ENCODE measurements at places on chromosomes 7 and 10. TPM values are rescaled to one million over a fixed set of nuclear protein-coding genes. Genes with fewer than 3 reads are reported as not detected.

GRCh38 chr10:32893434-32893833, 64.6 kb downstream of the ITGB1 start:
- peak; percentile 20 for DNase-seq

The ENTPD1 gene
- 0.30 TPM for total RNA-seq

The OPALIN gene
- total RNA-seq, result not detected

GRCh38 chr7:150784954-150785353, 15.2 kb downstream of the TMEM176B start:
- no peak for DNase-seq

The SLIT1 gene
- total RNA-seq, result 0.04 TPM

The IQUB gene
- total RNA-seq, result 0.05 TPM

DNA sequence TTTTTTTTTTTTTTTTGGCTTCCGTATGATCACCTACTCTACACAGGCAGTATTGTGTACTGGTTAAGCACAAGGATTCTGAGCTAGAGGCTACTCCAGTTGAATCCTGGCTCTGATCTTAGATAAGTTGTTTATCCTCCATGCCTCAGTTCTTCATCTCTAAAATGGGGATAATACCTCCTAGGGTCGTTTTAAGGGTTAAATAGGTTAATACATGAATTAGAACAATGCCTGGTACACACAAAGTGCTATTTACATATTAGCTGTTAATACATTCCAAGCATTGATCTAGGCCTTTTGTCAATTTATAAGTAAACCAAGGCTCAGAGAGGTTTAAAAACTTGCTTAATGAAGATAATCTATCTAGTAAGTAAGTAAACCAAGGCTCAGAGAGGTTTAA, 59.0 kb downstream of the ST7 start:
- DNase-seq, result no peak

GRCh38 chr10:49645417-49645816, 31.6 kb downstream of the CHAT start:
- no peak for DNase-seq

DNA sequence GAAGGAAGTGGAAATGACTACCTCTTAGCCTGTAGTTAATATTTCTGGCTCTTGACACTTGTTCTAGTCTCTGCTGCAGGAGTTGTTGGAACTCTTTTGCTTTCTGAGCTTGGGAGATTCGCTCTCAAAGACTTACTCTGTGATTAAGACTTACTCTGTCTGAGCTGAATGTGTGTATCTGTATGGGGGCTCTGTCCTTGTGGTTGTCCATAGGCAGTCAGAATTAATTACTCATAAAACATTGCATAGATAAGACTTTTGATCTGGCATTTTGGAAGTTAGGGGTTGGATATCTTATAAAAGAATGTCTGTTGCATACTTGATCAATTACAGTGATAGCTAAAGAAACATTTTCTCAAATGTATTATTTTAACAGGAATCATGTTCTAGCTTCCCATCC, 199.2 kb upstream of the KIAA1217 start:
- no peak for DNase-seq

DNA sequence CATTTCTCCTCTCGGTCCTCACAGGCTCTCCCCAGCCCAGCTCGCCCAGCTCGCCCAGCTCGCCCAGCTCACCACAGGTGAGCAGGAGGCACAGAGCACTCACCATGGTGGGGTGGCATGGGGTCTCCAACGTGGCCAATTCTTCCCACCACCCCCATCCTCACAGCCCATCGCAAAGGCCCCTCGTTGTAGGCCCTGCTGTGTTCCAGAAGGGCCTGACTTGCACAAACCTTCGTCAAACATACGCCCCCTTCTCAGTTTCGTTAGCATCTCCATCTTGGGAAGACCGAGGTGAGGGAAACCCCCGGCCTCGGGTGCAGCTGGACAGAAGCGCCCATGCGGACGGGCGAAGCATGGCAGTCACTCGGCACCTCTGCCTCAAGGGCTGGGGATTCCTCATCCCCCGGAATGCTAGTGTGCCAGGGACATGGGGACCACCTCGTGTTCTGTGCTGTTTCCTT, 304.6 kb downstream of the TNS3 start:
- no peak for DNase-seq

DNA sequence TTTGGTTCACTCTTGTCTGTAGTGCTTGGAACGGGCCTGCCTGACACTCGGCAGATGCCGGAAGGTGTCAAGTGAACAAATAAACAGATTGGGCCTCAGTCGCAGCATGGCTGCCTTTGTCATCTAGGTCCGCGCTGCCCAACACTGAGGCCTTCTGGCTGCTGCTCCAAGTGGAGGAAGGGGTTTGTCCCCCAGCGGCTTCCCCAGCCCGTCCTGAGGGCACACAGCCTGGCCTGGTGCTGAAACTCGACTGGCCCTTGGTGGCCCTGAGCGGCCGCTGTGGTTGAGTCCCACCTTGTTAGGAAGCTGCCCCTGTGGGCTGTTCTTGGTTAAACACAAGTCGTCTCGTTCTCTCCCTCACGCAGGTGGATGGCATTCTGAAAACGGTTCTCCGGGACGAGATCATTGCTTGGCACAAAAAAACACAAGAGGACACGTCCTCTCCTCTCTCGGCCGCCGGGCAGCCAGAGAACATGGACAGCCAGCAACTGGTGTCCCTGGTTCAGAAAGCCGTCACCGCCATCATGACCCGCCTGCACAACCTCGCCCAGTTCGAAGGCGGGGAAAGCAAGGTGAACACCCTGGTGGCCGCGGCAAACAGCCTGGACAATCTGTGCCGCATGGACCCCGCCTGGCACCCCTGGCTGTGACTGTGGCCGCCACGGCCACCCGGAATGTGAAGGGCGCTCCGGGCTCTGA, 132.1 kb downstream of the SMURF1 start:
- no peak for DNase-seq

DNA sequence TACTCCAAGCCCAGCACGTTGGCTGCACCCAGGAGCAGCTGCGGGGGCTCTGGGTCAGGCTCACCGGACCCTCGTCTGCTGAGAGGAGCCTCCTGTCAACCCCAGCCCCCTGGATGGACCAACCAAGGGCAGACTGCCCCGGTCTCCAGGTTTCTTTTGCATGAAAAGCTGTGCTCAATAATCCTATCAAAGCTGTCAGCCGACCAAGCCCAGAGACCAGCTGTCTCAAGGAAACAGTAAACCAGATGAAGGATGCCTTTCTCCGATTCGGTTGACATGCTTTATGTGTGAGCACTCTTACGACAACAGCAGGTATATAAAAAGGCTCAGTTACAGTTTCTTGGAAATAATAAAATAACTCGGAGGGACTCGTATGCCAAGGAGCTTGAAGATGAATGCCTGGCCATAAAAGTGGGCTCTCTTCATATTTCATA, 71.6 kb upstream of the BAIAP2L1 start:
- DNase-seq, result peak; percentile 28

DNA sequence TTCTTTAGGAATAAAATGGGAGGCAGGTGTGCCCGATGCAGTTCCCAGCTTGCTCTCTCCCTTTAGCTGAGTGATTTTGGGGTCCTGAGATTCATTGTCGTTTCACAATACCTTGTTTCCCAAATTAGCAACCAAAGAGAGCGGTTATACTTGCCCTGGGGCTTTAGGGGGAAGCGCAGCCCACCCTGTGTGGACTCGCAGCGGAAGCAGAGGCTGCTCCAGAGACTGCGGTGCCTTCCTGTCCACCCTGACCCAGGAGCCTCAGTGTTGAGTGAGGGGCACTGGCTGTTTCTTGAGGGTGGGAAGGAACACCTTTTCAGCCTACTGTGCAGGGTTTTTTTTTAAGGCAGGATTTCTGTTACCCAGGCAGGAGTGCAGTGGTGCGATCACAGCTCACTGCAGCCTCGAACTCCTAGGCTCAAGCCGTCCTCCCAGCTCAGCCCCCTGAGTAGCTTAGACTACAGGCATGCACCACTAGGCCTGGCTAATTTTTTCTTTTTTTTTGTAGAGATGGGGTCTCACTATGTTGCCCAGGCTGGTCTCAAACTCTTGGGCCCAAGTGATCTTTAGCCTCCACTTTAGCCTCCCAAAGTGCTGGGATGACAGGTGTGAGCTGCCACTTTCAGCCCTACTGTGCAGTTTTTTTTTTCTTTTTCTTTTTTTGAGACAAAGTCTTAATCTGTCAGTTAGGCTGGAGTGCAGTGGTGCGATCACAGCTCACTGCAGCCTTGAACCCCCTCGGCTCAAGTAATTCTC, 67.0 kb downstream of the DNAJB6 start:
- DNase-seq, result no peak

The VSTM2A gene
- not detected for total RNA-seq

DNA sequence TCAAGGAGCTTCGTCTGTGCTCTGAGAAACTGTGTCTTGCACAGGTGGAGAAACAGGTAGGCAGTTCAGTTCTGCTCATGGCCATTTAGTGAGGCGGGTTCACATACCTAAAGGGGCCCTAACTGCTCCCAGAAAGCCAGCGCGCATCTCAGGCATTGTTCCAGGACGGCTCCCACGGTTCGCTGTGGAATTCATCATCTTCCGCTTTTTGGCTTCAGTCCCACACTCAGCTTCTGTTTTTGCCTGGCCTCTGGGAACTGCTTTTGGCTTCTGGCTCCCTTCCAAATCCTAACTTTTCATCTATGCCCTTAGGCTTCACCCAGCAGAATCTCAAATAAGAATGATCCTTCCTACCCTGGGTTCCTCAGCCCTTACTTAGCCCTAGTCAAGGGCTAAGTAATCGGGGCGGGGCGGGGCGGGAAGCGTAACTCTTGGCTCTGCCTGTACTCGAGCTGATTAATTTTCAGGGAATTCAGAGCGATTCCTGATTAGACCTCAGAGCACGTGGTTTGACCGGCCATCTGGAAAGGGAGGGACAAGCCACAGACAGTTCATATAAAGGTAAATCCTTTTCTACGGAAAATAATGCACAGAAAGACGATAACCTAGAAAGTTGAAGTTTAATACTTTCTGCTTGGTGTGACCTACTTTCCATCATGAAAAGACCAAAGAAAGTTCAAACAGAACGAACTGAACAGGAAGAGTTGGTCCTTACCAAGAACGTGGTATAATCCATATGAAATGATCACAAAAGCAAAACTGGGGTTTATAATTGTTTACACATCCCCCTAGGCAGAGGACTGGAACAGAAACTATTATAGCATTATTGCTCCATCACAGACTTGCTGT, 105.7 kb downstream of the ST8SIA6 start:
- peak; percentile 78 for DNase-seq

DNA sequence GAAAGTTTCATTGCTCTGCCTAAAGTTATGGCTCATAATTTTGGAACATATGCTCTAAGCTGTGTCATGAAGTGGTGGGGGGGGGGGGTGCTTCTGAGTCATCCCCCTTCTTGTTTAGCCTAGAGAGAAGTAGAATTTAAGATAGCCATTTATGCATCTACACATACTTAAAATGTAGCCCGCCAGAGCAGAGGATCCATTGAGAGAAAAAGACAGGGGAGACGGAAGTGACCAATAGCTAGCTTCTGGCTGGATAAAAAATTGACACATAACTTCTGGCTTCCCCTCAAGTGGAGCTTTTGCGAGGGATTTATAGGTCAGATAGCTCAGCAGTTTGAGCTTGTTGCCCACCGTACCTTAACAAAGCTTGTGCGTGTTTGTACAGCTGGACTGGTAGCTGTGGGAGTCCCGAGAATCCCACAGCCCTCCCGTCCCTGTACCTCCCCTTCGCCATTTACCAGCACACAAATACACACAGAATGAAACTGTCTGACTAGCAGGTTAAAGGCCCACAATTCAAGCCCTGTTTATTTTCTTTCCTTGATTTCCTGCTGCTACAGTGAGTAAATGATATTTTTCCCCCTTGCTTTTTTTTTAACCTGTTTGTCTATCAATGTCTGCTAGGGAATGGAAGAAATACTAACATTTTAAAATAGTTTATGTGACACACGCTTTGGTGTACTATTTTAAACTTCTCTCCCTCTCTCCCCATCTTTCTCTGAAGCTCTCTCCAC, 232.6 kb upstream of the FERD3L start:
- peak; percentile 38 for DNase-seq

The MBL2 gene
- total RNA-seq, result not detected

The GOT1 gene
- 48.1 TPM for total RNA-seq

- DNase-seq, result peak; percentile 12
These were observed 39.4 kb upstream of the ARHGAP21 start for GRCh38 chr10:24762966-24763623.

GRCh38 chr10:86252079-86252478, 114.5 kb downstream of the GRID1 start:
- no peak for DNase-seq

DNA sequence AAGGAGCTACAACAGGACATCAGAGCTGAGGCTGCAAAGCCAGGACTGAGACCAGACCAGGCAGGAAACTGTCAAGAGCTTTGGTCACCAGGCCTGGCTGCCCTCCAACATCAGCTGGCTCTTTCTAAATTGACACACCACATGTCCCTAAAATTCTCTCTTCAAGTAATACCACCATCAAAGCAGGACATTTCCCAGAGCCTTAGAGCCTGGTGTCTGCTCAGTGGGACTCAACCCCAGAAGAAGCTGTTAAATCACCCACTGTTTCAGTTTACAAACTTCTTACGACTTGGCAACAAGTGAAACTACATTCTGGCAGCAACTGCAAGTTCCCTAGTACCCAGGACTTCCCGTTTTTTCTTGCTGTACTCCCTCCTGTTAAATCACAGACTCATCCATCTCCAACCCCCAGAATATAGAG, 3.8 kb upstream of the IL6 start:
- peak; percentile 26 for DNase-seq

DNA sequence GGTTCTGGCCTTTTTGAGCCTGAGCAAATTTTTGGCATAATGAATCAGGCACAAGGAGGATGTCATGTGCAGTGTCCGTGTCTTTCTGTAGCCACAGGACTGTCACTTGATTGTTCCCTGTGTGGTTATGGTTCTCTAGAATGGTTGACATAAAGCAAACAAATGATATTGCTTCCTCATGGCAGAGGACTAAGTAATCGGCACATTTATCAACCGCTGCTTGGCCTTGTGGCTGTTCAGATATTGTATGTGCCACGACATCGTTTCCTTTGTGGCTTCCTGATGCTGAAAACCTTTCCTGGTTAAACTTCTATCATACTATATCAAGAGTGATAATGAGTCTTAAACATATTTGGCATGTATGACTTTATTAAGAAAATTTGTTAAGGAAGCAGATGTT, 598.8 kb downstream of the SUGCT start:
- DNase-seq, result no peak

GRCh38 chr7:140723006-140723405, 26.5 kb downstream of the NDUFB2 start:
- no peak for DNase-seq

The TBATA gene
- not detected for total RNA-seq

DNA sequence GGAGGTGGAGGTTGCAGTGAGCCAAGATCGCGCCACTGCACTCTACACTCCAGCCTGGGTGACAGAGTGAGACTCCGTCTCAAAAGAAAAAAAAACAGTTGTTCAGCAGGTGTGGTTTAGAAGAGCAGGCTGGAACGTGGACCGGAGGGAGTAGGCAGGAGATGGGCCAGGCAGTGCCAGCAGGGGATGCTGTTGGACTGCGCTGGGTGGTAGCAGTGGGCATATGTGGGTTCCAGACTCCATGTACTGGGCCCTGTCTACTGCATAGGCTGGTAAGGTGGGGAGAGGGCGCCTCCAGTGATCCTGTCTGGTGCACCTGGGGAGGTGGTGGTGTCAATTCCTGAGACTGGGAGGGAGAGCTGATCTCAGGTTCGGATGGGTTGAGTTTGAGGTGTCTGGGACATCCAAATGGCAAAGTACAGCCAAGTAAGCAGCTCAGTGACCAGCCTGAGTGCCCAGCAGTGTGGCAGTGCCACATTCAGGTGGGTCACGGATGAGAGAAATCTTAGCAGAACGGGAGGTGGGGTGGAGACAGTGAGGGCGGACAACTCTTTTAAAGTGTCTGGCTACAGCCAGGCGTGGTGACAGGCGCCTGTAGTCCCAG, 25.9 kb downstream of the SFXN4 start:
- peak; percentile 56 for DNase-seq

All from SJCRH30 (cell line).